ENCODE measurements at places on chromosomes 2 and 18. TPM values are rescaled to one million over a fixed set of nuclear protein-coding genes. Genes with fewer than 3 reads are reported as not detected.

MYO7B gene
- polyA plus RNA-seq, result not detected

SERPINB10 gene
- not detected for polyA plus RNA-seq

CTDSP1 gene
- polyA plus RNA-seq, result 66.6 TPM

TSHZ1 gene
- 5.5 TPM for polyA plus RNA-seq

FIGLA gene
- not detected for polyA plus RNA-seq

TXNDC2 gene
- polyA plus RNA-seq, result 0.06 TPM

RIT2 gene
- polyA plus RNA-seq, result not detected

RAB17 gene
- polyA plus RNA-seq, result 0.21 TPM

GPATCH11 gene
- polyA plus RNA-seq, result 4.7 TPM

CROCC2 gene
- not detected for polyA plus RNA-seq

C2orf81 gene
- 0.16 TPM for polyA plus RNA-seq

- no peak for DNase-seq
Observed at GRCh38 chr2:154195644-154196195, 324.0 kb downstream of the GALNT13 start.

DNA sequence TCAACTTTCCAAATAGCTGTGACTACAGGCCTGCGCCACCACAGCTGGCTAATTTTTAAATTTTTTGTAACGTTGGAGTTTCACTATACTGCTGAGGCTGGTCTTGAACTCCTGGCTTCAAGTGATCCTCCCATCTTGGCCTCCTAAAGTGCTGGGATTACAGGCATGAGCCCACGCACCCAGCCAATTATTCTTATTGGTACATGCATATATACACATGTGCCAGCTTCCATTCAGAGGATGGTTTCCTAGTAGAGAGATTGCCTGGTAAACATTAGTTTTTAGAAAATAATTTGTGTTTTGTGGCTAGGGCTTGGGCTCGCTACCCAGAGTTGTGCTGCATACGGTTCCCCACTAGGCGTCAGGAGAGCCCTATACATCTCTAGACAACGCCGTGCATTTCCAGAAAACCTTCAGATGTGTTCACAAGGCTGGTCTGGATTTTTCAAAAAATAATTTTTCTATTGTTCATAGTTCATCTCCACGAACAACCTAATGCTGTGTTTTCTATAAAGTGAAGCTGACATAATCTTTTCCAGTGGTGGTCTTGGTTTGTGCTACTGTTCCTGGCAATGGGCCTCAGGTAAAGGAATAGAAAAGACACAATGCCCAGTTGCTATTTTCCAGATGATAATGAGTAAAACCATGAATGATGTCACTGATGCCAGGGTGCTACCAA is 14.6 kb upstream of the AFG3L2 start:
- peak; percentile 42 for DNase-seq

- no peak for DNase-seq
Observed at GRCh38 chr2:61175036-61175435, 13.0 kb downstream of the C2orf74 start.

GRCh38 chr2:212142631-212143030 is 396.0 kb downstream of the ERBB4 start:
- DNase-seq, result no peak

DNA sequence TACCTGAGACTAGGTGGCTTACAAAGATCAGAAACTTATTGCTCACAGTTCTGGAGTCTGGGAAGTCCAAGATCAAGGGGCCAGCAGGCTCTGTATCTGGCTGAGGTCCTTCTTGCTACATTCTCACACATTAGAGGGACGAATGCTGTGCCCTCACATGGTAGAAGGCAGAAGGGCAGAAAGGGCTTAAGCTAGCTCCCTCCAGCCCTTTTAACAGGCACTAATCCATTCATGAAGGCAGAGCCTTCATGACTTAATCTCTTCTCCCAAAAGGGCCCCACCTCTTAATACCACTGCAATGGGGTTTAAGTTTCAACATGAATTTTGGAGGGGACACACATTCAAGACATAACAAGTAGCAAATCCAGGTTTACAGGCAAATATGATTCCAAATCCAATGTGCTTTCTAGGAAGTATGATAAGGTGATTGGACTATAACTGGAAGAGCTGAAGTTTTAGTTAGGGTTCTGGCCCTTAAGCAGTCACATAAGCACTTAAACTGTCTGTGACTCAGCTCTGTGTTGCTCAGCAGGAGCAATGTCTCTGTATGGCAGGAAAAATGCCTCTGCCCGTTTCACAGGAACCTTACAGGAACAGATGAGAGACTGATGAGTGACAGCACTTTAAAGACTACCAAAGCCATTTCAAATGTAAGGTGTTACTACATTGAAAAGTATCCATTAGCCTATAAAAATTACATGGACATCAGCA is 119.6 kb upstream of the PTPRM start:
- no peak for DNase-seq

GRCh38 chr18:23068570-23069310 is 66.5 kb upstream of the CABLES1 start:
- no peak for DNase-seq

GRCh38 chr2:203126996-203127395 is 111.8 kb upstream of the CYP20A1 start:
- no peak for DNase-seq

DNA sequence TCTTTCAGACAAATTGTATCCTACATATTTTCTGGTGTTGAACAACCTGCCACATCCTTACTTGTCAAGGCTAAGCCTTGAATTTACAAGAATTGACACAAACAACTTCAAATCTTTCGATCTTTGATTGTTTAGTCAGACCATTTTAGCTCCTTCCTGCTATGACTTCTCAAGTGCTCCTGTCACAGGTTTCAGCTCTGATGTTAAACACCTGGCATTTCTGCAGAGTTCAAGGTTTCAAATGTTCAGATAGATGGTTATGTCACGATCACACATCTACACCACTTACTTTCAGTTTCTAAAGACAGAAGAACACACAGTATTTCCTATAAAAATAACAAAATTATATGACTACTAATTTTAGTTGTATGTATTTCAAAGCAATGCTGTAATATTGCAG is 84.0 kb downstream of the RND3 start:
- DNase-seq, result no peak

DNA sequence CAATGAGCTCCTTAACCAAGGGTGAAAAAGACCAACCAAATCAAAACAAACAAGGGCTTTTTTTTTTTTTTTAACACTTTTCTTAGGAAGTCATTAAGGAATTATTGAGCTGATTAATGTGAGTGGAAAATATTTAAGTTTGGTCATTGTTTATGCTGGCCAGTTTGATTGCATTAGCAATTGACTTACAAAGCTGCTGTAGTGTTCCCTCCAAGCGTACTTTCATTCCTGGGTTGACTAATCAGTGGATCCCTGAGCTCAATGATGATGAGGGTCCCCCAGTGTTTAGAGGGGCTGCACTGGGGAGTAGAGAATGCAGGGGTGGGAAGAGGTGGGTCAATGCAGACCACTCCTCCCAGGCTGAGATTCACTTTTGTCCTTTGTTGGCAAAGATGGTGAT is 119.3 kb downstream of the PRKCE start:
- no peak for DNase-seq

- DNase-seq, result no peak
Observed at GRCh38 chr18:79329786-79330185, 65.9 kb upstream of the NFATC1 start.

DNA sequence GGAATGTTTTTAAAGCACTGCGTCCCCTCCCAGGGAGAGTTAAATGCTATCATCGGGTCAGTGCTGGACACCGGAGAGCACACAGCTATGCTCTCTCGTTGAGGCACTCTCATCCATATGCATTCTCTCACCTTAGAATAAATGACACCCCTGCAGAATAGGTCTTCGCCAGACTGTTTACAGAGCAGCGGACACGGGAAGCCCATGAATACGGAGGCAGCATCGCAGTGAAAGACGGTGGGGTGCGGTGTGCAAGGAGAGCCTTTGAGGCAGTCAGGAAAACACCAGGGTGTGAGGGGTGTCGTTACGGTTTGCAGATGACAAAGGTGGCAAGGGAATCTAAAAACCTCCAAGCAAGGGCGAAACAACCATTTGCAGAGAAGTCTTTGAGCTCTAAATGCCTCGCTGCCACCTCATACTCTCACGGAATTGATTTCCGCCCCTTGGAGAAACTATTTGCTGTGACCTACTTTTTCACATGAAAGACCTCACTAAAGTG is 169.2 kb upstream of the FHL2 start:
- no peak for DNase-seq

DNA sequence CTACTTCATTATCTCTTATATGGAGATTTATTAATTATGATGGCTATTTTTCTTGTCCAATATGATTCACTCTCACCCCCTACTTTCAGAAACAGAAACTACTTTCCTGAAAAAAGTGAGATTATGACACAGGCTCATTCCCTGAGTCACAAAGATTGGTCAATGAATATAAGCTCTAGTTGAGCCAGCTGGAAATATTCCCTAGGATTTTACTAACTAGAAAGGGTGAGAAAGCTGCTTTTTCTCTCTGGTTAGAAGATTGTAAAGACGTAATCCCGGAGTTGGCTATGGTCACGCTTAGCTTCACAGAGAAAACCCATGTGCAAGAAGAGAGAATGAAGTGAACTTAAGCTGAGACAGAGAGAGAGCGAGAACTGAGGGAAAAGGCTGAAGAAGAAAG is 223.7 kb upstream of the SMAD7 start:
- peak; percentile 16 for DNase-seq

GRCh38 chr2:5394223-5394622 is 298.0 kb upstream of the SOX11 start:
- DNase-seq, result no peak

DNA sequence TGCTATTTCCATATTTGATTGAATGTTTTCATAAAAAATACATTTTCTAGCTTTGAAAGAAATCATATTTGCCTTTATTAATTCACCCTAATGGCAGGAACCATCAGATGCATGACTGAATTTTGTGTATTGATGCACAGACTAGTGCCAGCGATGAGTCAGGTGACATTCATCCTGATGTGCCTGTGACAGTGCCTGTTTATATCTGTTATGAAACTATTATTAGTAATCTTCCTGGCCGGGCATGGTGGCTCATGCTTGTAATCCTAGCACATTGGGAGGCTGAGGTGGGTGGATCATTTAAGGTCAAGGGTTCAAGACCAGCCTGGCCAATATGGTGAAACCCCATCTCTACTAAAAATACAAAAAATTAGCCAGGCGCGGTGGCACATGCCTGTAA is 170.0 kb downstream of the TSN start:
- no peak for DNase-seq

DNA sequence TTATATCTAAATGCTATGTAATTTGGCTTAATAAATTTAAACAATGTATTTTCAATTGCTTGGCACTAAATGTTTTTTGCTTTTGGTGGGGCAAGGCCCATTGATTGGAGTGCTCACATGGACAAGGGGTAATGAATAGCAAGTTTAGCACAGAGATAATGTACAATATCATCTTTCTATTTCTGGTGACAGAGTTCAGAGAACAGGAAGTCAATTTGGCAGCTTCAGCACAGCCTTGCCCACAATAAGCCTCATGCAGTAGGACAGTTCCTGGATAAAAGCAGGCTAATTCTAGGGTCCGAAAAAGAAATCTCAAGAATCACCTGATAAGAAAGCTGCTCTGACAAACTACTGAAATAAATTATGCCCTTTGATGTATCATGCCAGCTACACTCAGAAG is 443.9 kb upstream of the FSHR start:
- no peak for DNase-seq

- no peak for DNase-seq
Observed at GRCh38 chr2:29260142-29260772, 145.0 kb downstream of the CLIP4 start.

GRCh38 chr18:35777039-35777438 is 195.4 kb upstream of the RMP24 start:
- no peak for DNase-seq

- DNase-seq, result no peak
Observed at GRCh38 chr2:193776988-193777387, 1582.3 kb upstream of the TMEFF2 start.

DNA sequence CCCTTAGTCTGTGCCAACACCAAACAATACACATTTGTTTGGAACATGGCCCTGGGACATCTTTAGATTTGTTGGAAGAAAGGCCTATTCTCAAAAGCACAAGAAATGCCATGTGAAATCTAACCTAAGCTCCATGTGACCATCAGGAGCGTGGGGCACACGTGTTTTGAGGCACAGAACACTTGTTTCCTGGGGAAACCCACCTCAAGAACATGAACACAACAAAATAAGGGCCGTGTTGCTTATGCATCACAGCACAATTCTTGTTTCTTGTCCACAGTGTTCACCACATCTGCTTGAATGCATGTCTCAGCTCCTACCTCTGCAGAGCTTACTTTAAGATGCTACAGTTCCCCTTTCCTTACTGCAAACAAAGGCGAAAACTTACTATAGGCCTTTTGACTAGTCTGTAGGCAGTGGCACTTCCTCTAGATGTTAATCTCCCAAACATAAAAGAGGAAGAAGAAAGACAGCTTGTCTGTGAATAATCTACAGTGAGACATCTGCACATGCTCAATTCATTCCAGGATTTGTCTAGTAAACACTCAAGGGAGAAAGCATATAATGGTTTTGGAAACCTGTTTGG is 165.0 kb downstream of the ANKRD44 start:
- no peak for DNase-seq

DNA sequence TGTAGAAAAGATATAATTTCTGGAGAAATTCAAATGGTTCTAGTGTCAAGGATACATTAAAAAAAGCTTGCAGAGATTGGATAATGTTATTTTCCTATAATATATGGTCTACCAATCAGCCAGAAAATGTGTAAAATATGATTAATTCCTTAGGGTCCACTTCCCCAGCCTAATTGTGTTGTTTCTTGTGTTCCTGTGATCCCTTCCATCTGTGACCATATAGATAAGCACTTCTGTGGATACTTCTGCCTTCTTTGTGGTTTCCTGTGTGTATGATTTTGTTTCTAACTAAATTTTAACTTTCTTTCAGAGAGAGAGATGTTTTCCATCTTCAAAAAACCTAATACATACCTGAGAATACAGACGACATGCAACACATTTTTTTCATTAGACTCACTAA is 367.1 kb upstream of the PIK3C3 start:
- DNase-seq, result no peak

- DNase-seq, result no peak
Observed at GRCh38 chr2:177178797-177179196, 33.8 kb upstream of the HNRNPA3 start.

- no peak for DNase-seq
Observed at GRCh38 chr2:200757399-200757798, 54.3 kb upstream of the BZW1 start.

Data from AG04450 (cell line).